ENCODE measurements at places on chromosomes 11 and 22.

GRCh38 chr11:65204646-65205601 is 23.2 kb downstream of the CAPN1 start:
- DNase-seq = peak; percentile 12

DNA sequence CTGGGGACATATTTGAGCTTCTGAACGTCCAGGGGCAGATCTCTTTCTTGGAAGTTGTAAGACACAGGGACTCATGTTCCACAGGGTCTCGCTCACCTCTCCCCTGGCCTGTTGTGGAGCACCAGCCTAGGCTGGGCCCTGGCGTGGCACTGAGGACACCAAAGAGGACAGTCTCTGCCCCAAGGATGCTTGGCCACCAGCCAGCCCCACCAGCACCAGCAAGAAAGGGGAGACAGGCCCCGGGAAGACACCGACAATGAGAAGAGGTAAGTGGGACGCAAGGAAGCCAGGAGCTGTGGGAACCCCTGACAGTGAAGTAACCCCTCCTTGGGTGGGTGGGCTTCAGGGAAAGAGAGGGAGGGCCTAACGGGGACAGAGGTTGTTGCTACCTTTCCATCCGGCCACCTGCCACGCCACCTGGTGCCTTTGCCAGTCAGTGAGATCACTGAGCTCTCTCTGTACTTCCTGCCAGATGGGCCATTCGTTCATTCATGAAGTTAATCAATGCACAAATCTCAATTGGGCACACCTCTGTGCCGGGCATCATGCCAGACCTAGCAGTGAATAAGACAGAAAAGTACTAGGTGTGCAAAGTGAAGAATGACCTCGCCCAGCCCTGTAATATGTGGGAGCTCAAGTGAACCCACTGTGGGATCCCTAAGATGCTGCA is 11.1 kb downstream of the APOL5 start:
- no peak for DNase-seq

DNA sequence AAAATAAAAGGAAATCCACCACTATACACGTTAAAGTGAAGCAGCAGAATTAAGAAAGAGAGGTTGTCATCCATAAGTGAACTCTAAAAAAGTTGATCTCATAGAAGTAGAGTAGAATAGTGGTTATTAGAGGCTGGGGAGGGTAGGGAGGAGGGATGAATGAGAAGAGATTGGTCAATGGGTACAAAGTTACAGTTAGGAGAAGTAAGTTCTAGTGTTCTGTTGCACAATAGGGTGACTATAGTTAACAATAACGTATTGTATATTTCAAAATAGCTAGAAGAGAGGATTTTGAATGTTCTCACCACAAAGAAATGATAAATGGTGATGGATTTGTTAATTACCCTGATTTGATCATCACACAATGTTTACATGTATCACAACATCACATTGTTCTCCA is 72.0 kb downstream of the CD82 start:
- no peak for DNase-seq

DNA sequence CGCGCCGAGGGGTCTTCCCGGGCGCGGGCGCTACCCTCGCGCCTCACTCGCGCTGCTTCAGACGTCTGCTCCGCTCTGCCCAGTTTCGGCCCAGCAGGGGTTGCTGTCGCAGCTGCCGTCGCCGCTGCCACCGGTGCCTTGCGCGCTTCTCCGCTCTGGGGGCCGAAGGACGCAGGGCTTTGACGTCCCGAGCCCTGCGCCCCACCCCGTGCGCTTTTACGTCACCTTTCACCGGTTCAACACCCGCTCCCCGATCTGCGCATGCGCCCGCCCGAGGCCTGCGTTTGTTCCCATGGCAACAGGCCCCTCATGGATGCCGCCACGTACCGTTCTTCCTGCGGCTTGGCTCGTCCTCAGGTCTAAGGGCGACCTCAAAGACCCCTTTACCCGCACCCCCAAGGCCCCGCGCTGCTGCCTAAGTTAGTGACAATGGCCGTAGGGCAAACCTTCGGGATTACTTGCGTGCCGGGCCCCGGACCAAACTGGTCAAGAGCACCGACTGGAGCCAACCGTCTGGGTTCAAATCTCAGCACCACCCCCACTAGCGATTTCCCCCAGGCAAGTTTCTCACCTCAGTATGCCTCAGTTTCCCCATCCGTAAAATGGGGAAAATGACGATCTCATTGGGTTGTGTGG is 642 bp upstream of the CDK2AP2 start:
- peak; percentile 97 for DNase-seq

DNA sequence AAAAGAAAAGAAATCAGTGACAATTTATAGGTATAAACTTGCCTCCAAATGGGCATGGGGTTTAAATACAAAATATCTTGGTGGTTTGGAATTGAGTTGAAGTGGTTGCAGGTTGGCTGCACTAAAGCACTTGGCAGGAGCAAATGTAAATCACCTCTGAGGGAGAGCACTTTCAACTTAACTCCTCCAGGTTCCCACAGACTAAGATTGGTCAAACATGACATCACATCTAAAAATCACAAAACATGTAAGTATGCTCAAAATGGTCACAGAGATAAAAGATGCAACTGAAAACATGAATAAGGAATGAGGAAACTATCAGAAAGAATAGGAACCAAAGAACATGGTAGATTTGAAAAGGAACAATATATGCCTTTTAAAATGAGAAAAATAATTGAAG is 12.3 kb upstream of the SHANK3 start:
- no peak for DNase-seq

Measured in brain (organoid and tissue), 16 donors.